SK-N-SH (cell line): ENCODE measurements at places on chromosomes 13 and 19. TPM values are rescaled to one million over a fixed set of nuclear protein-coding genes. Genes with fewer than 3 reads are reported as not detected.
A peak's percentile ranks its signal among the peaks of the same experiment; 100 is the strongest.

PSG11 gene
- 0.08 and 0.15 TPM in 2 replicates for polyA plus RNA-seq

DNA sequence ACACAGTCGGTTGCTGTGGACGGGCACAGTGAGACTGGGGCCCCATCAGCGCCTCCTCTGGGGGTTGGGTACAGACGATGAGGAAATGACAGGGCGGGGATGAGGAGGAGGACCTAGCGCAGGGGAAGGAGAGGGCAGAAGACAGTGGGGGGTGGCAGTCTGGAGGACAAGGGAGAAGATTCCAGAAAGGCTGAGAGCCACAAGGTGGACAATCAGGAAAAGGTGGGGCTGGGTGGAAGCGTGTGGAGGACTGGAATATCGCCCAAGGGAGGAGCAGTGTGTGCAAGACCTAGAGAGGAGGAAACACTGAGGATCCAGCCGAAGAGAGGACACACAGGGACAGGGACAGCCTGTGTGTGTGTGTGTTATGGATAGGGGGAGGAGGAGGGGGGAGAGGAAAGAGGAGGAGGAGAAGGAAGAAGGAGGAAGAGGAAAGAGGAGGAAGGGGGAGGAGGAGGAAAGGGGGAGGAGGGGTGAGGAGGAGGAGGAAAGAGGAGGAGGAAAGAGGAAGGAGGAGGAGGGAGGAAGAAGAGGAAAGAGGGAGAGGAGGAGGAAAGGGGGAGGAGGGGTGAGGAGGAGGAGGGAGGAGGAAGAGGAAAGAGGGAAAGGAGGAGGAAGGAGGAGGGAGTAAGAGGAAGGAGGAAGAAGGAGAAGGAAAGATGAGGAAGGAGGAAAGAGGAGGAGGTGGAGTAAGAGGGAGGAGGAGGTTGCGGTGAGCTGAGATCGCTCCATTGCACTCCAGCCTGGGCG is 15.8 kb upstream of the GARIN5A start:
- peak; percentile 53 for DNase-seq

ZNF835 gene
- 0.03 TPM in 1 of 2 replicates, not detected in the other for polyA plus RNA-seq

DNA sequence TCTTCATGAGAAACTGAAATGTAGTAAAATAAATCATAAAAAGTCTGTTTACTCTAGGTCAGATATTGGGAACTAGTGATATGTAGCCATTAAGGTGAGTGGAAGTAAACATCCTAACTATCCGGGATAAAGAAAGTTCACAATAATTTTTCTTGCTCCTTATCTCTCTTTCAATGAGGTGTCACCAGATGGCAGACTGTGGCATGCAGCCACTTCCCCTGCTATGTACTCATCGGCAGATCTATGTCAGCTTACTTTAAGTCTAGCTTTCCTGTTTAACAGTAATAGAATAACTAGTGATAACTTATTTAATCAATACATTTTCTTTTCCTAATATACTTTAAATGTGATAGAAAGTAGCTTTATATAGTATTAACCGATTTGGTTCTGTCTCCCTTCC is 181.9 kb downstream of the NDFIP2 start:
- no peak for DNase-seq

VSIG10L gene
- polyA plus RNA-seq = 2.3 and 2.7 TPM in 2 replicates

DNA sequence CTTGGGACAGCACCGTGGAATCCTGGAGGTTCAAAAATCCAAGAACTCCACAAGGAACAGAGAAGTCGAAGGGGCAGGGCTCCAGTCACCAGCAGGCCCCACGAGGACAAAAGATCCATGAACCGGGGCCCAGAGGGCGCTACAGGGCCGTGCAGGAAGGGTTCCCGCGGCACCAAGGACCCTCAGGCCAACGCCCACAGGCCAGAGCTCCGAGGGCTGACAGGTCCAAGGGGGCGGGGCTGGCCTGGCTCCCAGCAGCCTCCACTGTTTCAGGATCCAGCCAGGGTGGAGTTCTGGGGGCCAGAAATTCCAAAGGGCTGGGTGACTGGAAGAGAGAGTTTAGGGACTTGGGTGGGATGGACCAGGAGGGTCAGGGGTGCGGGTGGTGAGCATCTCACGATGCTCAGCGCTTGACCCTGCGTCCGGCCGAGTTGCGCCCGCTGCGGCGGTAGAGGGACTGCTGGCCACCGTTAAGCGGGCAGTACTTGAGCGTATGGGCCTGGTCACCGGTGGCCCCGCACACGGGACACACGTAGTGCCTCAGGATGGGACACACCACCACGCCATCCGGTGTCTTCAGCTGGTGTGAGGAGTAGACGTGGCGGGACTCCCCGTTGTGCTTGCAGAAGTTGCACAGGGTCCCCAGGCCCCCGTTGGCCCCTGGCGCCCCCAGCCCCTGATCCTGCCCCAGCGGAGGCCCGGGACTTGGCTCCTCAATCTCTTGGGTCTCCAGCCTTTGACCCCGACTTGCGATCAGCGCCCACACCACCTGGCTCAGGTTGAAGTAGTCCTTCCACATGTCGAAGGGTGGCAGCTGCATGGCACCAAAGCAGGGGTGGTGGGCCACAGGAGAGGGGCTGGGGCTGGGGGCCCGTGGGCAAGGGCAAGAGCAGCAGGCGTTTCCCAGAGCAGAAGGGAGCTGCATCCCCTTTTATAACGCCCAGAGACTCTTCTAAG is at the start of gene NANOS2:
Gene NANOS2, minus strand, starts transcription at position 905 of the 957 bp plus-strand sequence. Its CDS starts 85 bp downstream, at position 820.
- DNase-seq = no peak

GRCh38 chr19:15265850-15266248 is 33.6 kb upstream of the EPHX3 start:
- peak; percentile 91 for DNase-seq

DNA sequence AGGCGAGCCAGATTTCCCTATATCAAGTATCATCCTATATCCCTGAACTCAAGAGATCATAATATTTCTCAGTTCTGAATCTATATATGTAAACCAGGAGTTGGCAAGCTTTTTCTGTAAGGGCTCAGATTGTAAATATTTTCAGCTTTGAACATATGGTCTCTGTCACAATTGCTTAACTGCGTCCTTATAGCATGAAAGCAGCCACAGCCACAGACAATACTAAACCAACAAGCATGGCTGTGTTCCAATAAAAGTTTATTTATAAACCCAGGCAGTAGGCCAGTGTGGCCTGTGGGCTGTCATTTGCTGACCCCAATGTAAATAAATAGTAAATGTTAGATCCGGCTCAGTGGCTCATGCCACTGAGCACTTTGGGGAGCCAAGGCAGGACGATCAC is 12.2 kb upstream of the MYH14 start:
- no peak for DNase-seq

ZNF667 gene
- 3.2 and 5.0 TPM in 2 replicates for polyA plus RNA-seq

- no peak for DNase-seq
Measured at GRCh38 chr19:14758816-14759215, 19.5 kb downstream of the ADGRE2 start.

GRCh38 chr13:109720758-109721184 is 65.6 kb downstream of the IRS2 start:
- no peak for DNase-seq

GRCh38 chr19:54279406-54279962 is 1.4 kb downstream of the LILRB2 start:
- DNase-seq = no peak

- no peak for DNase-seq
Measured at GRCh38 chr13:41588899-41589298, 131.5 kb downstream of the RGCC start.

GRCh38 chr13:76667551-76667950 is 218.7 kb downstream of the KCTD12 start:
- peak; percentile 4 for DNase-seq

- DNase-seq = no peak
Measured at GRCh38 chr13:79995334-79995733, 345.6 kb downstream of the SPRY2 start.

- no peak for DNase-seq
Measured at GRCh38 chr13:32829676-32830335, 186.4 kb upstream of the KL start.

DNA sequence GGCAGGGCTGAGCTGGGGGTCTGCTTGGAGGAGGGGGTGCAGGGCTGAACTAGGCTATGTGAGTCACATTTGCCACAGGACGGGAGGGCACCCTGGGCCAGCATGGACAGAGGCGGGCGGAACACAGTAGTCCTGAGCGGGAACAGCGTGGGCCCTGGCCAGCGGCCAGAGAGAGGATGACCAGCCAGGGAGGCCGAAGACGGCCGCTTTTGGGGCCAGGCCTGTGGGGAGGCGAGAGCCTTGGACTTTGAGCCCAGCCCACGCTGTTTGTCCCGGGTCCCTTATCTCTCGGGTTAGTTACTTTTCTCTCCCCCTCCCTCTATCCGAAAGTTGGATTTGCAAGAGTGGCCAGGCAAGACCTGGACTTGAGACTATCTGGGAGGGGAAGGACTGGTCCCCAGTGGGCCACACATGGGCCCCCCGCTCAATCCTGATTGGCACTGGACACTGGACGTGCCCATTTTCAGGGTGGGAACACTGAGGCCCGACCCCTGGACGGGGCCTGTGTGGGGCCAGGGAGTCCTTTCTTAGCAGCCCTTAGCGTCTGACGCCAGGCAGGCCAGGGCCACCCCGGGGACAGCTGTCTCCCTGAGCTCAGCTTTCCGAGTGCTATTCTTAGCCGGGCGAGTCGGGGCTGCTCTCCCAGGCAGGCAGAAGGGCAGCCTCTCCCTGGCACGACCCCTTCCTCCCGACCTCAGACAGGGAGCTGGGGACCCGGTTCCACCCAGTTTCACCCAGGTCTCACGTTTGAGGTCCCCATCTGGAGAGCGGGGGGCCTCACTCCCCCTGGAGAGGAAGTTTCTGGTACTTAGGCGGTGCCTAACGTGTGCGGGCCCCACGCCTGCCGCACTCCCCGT is 833 bp downstream of the GAMT start:
- peak; percentile 82 for DNase-seq

CEACAM4 gene
- polyA plus RNA-seq = not detected in 2 replicates

DNA sequence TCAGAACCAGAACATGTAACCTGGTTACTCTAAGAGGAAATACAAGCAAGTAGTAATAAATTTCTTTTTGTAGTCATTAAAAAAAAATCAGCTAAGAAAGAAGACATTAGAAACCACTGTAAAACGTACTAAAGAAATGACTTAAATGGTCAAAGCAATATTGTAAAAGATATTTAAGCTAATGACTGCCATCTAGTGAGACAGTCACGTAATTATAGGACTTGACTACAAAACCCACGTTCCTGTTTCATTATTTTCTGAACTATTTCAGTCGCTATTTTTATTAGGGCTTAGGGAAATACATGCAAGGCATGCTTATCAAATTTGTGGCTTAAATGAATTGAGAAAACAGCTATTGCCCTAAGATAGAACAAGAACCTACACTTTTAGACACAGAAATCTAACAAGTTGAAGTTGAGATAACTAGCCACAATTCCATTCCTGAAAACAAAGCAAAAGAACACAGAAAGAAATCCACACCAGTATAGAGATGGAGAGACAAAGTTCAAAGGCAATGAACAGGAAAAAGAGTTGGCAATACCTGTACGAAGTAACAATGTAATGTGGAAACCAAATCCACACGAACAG is 17.9 kb downstream of the ALG5 start:
- DNase-seq = peak; percentile 50

KLK2 gene
- 0.15 and 0.44 TPM in 2 replicates for polyA plus RNA-seq

- DNase-seq = peak; percentile 36
Measured at GRCh38 chr13:98386637-98387036, 190.3 kb downstream of the STK24 start.

DNA sequence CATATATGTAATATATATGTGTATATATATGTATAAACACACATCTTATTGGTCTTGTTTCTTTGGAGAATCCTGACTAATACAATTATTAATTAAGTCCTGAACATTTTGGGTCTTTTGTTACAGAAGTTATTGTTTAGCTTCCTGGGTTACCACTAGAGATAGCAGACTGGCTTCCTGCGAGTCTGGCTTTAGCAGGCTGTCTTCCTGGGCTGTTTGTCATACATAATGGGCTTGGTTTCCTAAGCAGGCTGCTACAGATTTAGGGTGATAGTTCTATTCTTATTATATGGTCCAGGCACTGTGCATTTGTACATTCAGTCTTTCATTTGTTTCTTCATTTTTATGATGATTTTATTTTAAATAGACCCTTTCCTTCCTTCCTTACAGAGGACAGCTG is 312.0 kb upstream of the TMTC4 start:
- no peak for DNase-seq

TMEM38A gene
- polyA plus RNA-seq = 3.3 and 4.3 TPM in 2 replicates

WDR87 gene
- polyA plus RNA-seq = not detected in 2 replicates

GRCh38 chr13:26377038-26377437 is 123.1 kb downstream of the CDK8 start:
- peak; percentile 38 for DNase-seq

CRB3 gene
- not detected in 2 replicates for polyA plus RNA-seq

GRCh38 chr13:114259374-114259773 is 22.0 kb upstream of the UPF3A start:
- DNase-seq = no peak

PEAK3 gene
- not detected in 2 replicates for polyA plus RNA-seq

DNA sequence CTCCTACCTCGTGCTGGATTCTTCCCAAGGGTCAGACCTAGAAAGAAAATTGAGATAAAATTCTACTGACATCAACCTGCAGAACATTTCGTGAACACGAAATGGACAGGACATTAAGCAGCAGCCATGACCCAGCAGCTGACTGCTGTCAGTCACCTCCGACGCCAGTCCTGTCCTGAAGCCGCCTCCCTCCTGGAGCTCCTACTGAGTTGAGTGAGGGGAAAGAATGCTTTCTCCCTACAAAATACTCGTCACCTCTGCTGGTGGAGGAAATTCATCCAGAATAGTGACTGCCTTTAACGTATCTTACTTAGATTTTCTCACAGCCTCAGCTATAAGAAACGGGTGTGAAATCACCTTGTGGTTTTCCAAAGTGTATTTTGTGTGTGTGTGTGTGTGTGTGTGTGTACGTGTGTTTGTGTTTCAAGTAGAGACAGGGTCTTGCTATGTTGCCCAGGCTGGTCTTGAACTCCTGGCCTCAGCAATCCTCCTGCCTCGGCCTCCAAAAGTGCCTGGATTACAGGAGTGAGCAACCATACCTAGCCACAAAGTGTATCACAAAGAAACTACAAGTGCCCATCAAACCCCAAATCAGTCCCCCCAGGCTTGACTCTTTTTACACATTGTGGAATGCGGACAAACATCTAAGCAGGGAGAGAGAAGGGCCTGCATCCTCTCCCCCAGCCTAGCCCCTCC is 2.3 kb upstream of the C13orf42 start:
- no peak for DNase-seq
